ENCODE measurements at places on chromosomes 5 and 9. TPM values are rescaled to one million over a fixed set of nuclear protein-coding genes. Genes with fewer than 3 reads are reported as not detected.

The SLC25A2 gene
- total RNA-seq = 1.1 TPM

The SPAAR gene
- total RNA-seq = not detected

The CXCL14 gene
- not detected for total RNA-seq

The FAM151B gene
- total RNA-seq = not detected

The PLPP6 gene
- 10.1 TPM for total RNA-seq

The IFNA21 gene
- total RNA-seq = not detected

The SMIM27 gene
- total RNA-seq = 21.1 TPM

The PIK3R1 gene
- total RNA-seq = 74.1 TPM
